ENCODE measurements at places on chromosomes 5 and 9.
A peak's percentile ranks its signal among the peaks of the same experiment; 100 is the strongest.

DNA sequence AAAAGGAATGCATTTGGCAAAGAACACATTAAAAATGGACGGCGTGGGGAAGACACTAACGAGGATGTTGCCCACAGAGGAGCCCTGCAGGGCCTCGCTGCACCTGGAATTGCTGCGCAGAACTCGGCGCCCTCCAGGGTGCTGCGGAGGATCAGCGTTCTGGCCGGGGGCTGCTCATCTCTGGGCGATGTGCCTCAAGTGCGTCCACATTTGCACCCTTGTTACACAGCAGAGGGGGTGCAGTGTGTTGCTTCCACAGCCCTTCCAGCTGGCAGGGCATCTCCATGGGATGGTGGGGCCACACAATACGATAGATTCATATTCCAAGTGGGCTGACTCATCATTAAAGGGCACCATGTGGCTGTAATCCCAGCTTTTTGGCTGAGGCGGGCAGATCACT is 63.1 kb downstream of the AK8 start:
- DNase-seq, result no peak

- no peak for DNase-seq
These were observed 14.2 kb upstream of the C5orf46 start for GRCh38 chr5:147920420-147921030.

GRCh38 chr5:96431376-96432187 is 1.5 kb downstream of the PCSK1 start:
- DNase-seq, result peak; percentile 57

DNA sequence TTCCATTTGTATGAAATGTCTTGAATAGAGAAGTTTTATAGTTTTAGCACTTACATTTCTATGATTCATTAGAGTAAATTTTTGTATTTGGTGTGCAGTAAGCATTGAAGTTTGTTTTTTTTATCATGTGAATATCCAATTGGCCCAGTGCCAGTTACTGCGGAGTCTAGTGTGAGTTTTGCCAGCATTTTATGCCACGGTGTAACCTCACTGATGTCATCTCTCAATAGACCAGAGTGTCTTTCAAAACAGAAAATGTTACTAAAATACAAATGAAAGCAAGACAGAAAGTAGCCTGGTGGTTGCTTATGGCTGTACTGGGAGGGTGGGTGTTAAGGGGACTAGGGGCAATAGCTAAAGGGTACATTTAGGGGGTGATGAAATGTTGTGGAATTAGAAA is 62.8 kb downstream of the IPPK start:
- peak; percentile 16 for DNase-seq

DNA sequence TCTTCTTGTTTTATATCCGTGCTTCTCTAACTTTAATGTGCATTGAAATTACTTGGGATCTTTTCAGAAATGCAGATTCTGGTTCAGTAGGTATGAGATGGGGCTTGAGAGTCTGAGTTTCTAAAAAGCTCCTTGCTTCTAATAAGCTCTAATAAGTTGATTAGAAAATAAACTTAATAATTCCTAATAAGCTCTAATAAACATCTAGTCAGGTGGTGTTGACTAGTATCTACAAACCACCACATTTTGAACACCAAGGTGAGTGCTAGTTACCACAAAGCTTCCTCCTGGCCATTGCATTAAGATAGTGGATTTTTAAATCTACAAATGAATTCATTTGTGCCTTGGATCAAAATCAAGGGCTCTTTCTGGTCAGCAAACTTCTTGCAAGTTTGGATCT is 5.3 kb downstream of the TMOD1 start:
- DNase-seq, result no peak

GRCh38 chr5:154587123-154588026 is 109.3 kb upstream of the HAND1 start:
- DNase-seq, result no peak

DNA sequence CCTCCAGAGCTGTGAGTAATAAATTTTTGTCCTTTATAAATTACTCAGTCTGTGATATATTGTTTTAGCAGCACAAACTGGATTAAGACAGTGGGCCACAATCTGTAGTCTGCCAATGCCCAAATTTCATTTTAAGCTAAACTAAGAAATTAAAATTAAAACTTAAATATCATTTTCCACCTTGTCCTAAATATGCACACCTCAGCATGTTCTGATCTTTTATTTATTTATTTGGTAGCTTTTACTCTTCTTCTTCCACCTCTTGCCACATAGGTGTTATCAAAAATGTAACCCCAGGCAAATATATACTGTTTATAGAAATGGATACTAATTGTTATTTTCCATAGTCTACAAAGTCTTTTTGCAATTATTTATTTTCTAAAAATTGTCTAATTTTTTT is 1102.2 kb upstream of the COX7C start:
- DNase-seq, result no peak

- DNase-seq, result peak; percentile 92
These were observed at the start of gene IL11RA for GRCh38 chr9:34651876-34652601. TSS of gene IL11RA (plus strand) at chr9:34652185. CDS start at chr9:34655218, 3,033 bp downstream.

DNA sequence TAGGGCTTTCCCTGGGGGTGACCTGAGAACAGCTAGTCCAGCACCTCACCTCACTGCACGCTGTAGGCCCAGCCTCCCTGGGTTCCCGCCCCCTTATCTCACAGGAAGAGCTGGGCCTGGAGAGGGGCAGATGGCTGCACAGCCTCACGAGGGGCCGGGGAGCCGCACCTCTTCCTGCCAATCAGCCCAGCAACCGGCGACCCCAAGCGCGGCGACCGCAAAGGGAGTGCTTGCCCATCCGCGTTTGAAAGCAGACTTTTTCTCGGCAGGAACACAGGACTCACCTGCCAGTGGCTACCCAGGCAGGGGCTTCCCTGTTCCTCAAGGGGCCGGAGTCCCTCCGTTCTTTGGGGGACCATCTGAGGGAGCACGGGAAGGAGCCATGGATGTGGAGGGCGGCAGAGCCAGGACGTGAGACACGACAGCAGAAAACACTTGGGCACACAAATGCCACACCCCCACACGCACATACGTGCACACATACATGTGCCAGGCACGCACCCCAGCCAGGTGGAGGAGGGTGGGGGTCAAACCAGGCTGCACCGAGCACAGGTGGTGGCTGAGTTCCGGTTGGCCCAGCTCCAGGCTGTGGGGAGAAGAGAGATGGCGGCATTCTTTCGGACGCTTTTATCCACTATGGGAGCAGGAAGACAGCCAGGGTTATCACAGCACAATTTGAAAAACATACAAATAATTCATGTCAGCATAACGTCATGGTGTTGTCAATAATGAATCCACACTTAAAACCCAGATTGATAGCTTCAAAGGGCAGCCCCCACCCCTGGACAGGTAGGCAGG is 11.3 kb downstream of the TMEM250 start:
- no peak for DNase-seq

DNA sequence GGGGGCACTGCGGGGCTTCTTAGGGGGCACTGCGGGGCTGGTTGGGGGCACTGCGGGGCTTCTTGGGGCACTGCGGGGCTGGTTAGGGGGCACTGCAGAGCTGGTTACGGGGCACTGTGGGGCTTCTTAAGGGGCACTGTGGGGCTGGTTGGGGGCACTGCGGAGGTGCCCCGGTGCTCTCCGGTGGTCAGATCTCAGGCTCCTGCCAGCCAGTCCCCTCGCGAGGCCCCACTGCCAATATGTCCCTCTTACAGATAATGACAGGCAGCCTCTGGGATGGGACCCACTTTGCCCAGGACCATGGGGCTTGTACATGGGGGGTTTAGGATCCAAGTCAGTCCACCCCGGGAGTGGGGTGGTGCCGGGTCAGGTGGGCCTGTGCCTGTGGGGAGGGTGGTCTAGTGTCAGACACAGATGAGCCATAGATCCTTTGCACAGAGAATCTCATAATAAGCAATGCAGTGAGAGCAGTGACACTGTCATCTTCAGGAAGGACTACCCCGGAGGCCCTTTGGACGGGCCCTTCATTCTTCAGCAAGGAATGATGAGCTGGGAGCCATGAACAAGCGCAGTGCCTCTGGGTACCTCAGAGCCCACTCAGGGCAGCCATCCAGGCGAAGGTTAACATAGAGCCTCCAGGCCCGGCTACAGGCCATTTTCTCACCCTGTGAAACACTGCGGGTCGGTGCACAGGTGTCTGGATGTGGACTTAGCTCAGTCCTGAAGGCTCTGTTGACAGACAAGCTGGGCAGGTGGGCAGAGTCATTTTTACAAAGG is 38.2 kb downstream of the COL5A1 start:
- DNase-seq, result no peak

GRCh38 chr9:95815133-95815532 is 60.4 kb upstream of the ERCC6L2 start:
- DNase-seq, result peak; percentile 82

DNA sequence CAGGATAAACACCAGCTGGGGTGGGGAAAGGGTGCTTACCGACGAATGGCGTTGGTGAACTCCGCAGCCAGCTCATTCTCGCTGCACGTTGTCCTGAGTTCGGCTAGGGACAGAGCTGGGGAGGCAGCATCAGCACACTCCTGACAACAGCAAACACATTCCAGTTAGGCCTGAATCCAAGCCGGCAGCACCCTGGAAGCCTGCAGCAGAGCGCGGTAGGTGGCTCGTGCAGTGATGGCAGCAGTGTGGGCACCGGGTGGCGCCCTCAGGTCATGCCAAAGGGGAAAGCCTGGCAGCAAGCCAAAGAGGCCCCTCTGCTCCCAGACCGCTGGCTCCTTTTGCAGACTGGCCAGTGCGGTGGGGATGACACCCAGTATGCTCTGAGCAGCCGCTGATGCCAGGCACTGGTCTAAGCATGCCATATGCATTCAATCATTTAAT is 66.9 kb downstream of the DCP2 start:
- DNase-seq, result no peak

- DNase-seq, result no peak
These were observed 37.8 kb downstream of the FAM78A start for GRCh38 chr9:131238402-131239021.

DNA sequence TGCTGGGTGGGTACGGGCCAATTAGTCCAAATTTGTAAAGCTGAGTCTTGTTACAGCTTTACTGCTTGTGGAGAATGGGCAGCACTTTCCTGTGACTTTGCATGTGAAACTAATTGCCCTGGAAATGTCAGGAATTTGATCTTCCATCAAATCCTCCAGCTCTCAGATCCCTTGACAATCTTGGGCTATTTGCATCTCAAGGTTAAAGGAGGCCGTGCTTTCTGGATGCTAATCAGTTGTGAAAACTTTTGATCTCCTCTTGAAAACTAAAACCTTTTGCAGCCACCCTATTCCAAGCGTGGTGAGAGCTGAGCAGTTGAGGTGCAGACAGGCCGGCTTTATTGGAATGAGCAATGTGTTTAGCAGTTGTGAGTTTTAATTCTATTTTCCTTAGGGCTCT is 68.0 kb upstream of the CLINT1 start:
- no peak for DNase-seq

GRCh38 chr5:178083922-178084321 is 29.4 kb upstream of the N4BP3 start:
- no peak for DNase-seq

DNA sequence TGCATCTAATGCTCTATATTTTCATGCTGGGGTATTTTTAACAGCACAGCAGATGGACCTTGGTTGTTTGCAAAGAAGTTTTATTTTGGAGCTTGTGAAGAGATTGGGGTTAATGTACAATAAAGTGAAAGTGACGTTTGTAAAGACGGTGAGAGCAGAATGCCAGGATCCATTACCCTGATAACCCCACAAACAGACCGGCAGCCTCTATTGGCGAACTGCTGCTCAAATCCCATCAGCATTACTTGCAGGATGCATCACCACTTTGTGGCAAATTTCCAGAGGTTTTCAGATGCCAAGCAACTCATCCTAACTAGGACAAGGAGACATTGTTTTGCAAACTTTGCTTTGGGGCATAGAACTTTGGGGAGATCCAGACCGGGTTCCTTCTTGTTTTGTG is 383.3 kb upstream of the ZNF462 start:
- DNase-seq, result peak; percentile 36

DNA sequence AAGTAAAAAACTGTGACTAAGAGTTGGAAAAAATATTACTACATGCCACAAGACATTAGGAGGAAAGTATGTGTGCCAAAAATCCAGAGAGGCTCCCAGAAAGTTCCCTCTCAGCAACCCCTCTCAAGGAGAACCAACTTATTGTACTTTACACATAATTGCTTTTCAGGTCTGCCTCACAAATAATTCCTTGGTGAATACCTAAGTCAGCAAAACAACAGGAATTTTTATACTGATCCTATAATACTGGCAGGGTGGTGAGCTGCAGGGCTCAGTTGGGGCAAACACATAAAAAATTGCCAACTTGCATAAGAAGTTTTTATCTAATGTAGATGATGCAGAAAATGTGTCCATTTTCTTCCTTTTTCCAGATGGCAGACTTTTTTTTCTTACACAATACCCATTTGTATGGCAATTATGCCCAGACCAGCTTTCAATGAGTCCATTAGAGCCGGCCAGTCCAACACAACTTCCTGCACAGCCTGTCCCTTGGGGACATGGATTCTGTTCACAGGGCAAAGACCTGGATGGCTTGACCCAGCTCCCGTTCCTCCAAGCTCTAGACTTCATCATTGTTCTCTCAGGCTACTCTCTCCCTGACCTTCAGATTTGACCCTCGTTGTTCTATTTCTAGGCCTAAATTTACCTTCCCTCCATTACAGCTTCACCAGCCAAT is 31.3 kb downstream of the MARCHF3 start:
- no peak for DNase-seq

- no peak for DNase-seq
These were observed 91.2 kb downstream of the TLE1 start for GRCh38 chr9:81598123-81598497.

- no peak for DNase-seq
These were observed 82.1 kb downstream of the EHMT1 start for GRCh38 chr9:137700911-137701310.

DNA sequence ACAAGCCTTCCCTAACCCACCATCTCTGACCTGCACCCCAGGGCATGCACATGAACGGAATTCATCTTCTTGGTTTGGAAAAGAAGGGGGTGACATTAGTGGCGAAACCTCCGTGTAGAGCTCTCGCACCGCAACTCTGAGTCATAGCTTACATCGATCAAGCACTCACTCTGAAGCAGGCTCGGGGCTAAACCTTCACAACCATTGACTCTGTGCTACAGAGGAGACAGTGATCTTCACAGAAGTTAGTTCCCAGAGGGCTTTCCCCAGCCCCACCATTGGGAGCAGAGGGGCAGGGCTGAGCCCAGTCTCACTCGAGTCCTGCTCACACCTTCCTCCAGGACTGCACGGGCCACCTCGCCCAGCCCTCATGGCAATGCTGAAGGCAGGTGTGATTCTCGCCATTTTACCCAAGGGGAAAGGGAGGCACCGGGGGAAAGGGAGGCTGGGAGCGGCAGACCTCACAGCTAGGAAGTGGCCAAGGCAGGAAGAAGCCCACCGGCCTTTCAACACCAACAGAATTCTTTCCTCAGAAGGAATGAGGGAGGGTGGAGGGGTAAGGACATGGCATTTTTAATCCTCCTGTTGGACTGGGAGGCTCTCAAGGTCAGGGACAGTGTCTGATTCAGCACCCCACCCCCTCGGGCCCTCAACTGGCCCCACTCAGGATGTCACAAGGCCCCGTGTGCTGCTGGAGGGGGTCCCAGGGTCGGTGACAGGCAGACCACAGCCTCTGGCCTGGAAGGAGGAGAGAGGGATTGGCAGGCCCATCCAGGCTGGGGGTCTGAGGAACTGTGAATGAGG is 25.9 kb upstream of the IL17B start:
- peak; percentile 94 for DNase-seq
